ENCODE measurements at places on chromosomes 5 and 9.

DNA sequence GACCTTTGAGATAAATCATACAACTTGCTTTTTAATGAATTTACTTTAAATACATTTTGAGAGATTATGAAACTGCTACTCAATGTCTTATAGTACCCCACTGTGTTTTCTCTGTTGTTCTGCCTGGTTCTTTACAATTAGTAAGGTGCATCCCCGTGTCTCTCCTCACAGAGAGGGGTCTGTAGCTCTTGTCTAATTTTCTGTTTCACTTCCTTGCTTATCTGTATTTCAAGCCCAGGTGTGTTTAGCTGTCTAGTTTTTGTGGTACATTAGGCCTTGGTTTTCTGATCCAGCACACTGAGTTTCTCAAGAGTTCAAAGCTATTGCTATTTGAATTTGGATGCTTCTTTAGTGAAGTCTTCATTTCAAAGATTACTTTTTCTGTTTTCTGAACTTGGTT is 105.1 kb downstream of the MAST4 start:
- DNase-seq: no peak

- DNase-seq: no peak
These were observed 9.3 kb downstream of the NINJ1 start for GRCh38 chr9:93124793-93125192.

DNA sequence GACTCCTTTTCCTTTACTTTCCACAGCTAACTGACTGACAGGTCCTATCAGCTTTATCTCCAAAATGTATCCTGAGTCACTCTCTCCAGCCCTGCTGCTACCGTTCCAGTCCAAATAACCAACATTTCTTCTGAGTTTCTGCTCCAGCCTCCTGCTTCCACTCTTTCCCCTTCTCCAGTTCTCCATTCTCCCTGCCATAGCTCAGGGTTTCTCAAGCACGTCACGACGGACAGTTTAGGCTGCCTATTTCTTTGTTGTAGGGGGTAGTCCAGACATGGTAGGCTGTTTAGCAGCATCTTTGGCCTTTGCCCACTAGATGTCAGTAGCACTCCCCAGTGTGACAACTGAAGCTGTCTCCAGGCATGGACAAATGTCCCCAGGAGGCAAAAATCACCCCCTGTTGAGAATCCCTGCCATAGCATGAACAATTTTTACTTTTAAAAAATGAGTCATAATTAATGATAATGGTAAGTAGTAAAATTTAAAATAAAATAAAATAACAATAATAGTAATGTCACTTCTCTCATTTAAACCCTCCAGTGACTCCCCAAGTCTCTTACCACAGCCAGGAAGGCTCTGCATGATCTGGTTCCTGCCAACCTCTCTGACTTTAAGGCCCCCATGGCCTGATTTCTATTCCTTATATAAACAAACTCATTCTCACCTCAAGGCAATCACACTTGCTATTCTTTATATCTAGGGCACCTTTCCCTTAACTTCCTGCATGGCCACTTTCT is 105.4 kb upstream of the FER start:
- peak; percentile 66 for DNase-seq

DNA sequence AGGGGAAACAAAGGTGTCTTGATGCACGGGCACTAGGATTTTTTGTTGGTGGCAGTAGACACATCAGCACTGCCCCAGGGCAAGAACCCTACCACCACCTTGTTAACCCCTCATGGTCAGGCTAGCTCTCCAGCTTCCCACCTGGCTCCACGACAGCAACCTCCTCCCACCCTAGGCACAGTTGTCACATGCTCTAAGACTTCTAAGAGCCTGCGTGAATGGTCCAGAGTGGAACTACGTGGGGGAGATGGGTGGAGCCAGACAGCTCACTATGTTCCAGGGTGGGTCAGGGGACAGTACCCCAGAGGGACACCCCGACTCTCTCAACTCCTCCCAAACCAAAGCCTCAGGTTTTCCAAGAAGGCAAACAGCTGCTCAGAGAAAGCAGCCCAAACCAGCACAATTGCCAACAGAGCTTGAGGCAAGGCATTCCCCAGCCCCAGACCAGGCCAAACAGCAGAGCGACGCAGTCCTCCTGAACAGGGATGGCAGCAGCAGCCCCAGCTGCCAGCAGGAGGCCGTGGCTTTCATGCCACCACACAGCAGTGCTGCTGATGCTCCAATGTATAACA is 78.0 kb downstream of the NRG2 start:
- DNase-seq: no peak

GRCh38 chr9:111258875-111259271 is 71.2 kb downstream of the OR2K2 start:
- DNase-seq: no peak

DNA sequence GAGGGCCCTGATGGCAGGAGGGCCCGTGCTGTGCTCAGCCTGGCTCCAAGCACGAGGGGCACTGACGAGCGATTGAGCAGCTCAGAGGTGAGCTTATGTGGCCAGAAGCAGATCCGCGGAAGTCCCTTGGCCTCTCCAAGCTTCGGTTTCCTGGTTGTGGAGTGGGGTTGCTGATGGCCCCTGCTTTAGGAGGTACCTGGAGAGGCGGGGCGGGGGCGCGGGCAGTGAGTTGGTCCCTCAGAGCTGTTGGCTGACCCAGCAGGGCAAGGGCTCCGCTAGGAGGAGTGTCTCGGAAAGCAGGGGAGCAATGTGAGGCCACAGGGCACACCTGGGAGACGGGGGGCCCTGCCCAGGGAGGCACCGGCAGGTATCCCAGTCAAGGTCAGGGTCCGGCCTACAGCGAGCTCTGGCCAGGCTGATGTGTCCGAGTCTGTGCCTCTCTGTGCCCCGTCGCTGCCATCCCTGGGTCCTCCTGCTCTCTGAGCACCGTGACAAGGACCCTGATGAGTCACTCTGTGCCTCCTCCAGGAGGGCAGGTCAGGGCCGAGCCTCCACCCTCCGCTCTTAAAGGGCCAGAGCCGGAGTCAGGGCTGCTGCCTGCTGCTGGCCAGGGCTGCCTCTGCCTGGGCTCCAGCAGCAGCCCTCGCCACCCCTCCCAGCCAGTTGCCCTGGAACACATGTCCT is 14.8 kb downstream of the NCS1 start:
- DNase-seq: no peak

Measured in left kidney (tissue), 8 donors.